Stimulated activated CD4-positive, alpha-beta T cell treated with anti-CD3 and anti-CD28 coated beads, Interleukin-15, amount 100 ng/mL, for 1 hour (primary cell): ENCODE measurements at places on chromosomes 12 and 14.

- DNase-seq, result no peak
Measured at GRCh38 chr14:104037903-104038302, 47.6 kb upstream of the ASPG start.

- DNase-seq, result no peak
Measured at GRCh38 chr14:74064883-74065282, 19.4 kb downstream of the ALDH6A1 start.

DNA sequence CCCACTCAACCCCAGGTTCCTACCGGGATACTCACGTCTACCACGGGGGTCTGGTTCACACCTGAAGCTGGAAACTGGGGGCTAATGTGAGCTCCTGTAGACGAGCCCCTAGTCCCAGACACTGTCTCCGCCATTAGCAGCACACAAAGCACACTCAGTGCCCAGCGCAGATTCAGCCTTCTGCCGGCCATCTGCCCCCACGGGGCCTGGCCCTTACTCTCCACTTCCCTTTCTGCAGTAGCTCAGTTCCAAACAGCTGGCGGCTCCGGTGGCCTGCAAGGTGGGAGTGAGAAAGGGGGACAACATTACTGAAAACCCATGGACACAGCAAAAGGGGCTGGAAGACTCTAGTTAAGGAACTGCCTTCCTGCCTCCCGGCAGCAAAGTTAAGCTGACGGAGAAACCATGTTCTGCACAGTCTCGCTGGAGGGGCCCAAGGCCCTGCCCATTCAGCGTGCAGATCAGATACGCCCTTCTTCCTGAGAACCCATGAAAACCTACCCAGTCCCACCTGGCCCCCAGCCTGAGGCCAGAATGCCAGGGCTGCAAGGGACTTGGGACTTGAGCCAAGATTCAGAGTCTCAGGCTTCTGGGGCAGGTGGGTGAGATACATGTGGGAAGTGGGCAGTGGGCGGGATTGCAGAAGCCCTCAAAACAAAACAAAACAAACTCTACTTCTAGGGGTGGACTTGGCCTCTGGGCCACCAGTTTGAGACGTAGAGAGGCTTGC is 2.1 kb downstream of the SLC8B1 start:
- DNase-seq, result no peak

- no peak for DNase-seq
Measured at GRCh38 chr12:28065374-28065773, 92.8 kb upstream of the PTHLH start.

DNA sequence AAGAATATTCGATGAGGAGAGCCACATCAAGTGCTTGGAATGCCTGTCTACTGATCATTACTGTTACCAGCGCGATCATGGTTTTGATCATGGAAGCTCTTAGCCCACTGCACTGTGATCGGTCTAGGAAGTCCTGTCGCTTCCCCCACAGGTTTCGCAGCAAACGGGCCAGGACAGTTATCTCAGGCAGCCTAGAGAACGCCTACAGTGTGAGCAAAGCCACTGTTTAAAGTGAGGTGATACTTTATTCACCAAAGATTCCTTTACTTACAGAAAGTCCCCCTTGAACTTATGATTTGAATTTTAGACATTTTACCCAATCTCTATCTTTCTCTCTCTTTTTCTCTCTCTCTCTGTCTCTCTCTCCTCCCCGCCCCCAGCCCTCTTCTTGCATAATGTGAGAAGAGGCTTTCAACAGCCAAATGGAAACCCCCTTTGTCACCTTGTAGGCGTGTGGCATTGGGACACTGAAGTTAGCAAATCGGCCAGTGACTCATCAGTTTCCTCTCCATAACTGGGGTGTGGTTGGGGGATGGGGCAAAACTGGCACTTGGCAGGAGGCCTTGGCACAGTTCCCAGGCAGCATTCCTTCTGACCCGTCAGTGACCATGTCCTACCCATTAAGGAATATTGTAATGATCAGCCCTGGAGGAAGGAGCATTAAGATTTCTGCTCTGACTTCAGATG is 214.8 kb downstream of the CHST11 start:
- peak; percentile 65 for DNase-seq

DNA sequence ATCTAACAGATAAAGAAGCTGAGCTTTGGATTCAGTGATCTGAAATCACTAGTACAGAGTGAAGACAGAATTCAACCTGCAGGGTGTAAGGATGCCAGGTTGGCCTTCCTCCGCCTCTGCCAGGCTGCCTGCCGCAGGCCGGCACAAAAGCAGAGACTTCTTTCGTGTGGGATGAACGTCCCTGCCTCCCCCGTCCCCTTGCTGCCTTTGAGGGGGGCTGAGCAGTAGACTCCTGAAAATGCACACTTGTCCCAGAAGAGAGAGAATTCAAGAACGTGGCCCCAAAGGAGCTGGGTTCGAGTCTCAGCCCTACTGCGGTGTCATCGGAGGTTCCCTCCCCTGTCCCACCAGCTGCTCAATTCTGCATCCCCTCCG is 154.3 kb downstream of the BCL11B start:
- no peak for DNase-seq

DNA sequence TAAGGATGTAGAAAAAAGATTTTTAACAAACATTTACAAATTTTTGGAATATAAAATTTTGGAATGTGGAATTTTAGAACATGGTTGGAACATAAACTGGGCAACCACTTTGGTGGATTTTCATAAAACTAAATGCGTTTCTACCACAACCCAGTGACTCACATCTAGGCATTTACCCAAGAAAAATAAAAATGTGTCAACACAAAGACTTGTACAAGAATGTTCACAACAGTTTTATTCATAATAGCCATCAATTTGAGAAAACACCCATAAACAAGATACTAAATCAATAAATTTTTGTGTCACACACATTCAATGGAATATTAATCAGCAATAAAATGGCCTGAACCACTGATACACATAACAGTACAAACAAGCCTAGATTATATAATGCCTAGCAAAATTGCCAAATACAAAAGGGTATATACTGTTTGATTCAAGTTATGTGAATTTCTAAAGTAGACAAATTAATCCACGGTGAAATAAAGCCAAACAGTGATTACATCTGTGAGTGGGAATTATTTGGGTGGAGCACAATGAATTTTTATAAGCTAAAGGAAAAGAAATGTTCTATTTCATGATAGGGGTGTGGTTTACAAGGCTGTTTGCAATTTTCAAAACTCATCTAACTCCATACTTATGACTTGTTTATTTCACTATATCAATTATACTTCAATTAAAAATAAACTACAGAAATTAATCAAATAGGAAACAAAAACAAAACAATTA is 415.2 kb upstream of the OR4E1 start:
- no peak for DNase-seq

GRCh38 chr12:25308756-25309155 is 58.0 kb upstream of the KRAS start:
- DNase-seq, result no peak

- DNase-seq, result no peak
Measured at GRCh38 chr12:108090932-108091678, 38.0 kb upstream of the WSCD2 start.

DNA sequence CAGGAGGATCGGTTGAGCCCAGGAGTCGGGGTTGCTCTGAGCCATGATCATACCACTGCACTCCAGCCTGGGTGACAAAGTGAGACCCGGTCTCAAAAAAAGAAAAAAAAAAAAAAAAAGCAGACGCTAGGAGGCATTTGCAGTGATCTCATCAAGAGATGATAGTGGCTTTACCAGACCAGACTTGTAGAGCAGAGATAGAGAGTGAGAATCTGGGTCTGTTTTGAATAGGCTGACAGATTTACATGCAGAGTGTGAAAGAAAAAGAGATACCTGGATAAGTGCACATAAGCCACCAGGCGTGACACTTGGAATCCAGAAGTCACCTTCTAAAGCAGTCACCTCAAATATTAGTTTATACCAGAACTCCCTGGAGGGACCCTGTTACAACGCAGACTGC is 21.1 kb upstream of the FLRT2 start:
- DNase-seq, result no peak

- DNase-seq, result no peak
Measured at GRCh38 chr14:91246051-91246852, 1.7 kb upstream of the GPR68 start.

- no peak for DNase-seq
Measured at GRCh38 chr14:44027397-44027796, 479.7 kb downstream of the FSCB start.

GRCh38 chr14:92578511-92578910 is 64.9 kb downstream of the RIN3 start:
- no peak for DNase-seq

DNA sequence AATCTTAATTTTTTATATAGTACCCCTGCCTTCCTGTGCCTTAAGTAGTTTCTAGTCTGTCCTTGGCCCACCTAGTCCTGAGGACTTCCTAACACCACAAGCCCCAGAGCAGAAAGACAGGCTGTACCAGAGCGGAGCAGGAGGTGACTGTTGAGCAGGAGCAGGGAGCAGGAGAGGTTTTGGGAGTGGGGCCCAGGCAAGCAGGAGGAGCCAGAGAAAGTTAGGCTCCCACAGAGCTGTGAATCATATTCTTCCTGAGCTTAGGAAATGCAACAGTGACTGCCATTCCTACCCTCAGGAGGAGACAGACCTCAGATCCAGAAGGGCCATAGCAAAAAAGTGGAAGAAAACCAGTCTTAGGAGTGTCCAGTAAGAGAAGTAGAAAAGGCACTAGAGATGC is 28.3 kb upstream of the COL2A1 start:
- DNase-seq, result no peak

DNA sequence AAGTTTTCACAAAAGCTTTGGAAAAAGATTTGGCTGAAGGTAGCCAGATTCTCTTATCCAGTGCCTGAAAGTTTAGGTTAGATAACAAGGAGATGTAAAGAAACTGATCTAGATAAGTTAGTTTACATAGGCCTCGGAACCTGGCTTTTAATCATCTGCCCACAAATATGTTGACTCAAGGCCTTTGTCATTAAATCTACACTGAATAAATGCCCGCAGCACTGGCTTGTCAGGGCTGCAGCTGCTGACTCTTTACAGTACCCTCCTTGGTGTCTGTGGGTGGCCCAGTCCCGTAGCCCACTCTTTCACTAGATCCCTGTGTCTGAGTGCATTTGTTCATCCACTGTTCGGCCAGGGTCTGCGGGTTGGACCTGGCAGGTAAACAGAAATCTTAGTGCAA is 58.0 kb downstream of the TMEM116 start:
- no peak for DNase-seq

GRCh38 chr12:51392556-51393237 is 1.5 kb upstream of the GALNT6 start:
- no peak for DNase-seq

GRCh38 chr12:132606466-132606865 is 3.9 kb downstream of the LRCOL1 start:
- DNase-seq, result no peak

GRCh38 chr14:55713486-55713885 is 133.5 kb downstream of the KTN1 start:
- DNase-seq, result no peak

DNA sequence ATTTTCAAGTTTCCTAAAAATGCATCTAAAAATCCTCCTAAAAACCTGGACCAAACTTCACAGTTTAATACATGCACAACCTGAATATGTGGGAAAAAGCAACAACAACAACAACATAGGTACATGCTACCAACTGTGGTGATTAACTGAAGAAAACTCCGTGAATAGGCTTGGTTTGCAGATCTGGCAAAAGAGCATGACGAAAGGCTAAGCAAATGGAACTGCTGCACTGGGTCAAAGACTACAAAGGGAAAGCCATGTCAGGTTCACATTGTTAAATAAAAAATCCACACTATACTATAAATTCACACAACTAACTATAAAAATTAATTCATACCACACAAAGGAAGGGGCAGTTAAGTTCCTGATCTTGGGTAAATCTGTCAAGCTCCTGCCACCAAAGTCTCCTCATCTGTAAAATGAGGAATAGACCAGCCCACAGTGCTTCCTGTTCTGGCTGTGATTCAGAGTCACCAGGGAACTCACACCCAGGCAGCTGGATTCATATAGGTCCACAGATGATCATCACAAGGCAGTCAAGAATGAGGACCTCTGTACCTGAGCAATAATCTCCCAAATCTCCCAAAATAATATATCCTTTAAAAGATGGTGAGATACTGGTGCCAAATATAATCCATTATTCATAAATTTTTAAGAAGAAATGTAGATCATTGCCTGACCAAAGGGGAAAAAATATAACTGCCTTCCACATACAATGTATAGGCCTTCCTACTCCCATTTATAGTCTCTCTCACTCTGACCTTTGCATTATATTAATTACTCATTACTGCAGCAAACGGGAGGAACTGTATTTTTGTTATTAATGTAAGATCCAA is 7.0 kb downstream of the CORO1C start:
- DNase-seq, result no peak

DNA sequence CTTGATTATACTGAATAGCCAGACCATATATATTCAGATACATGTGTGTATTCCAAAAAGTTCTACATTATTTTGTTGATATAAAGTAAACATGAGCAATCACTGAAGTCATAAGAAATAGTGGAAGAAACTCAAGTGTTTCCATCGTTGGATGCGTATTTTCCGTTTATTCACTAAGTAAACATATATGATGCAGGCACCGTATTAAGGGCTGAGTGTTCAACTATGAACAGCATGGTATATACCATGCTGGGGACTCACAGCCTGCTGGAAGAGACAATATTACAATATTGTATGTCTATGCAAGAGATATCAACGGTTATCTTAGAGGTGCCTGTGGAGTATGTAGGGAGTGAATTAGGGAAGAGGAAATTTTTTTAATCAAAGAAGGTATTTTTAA is 1.2 kb downstream of the PYROXD1 start:
- DNase-seq, result no peak

DNA sequence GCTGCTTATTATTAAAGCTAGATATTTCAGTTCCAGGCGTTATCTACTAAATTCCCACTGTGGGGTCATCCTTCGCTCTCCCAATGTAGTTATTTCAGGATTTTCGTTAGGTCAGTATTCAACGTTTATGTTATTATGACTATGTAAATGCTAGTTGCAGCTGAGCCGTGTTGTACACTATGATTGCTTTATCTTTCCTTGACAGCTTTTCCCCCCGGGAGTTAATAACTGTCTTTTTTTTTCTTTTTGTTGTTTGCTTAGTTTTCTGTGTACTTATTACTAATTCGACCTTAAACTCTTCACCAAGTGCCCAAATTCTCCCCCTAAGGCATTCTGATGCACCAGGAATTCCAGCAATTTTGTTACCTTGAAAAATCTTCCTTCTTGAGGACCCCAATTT is 48.5 kb downstream of the SUDS3 start:
- no peak for DNase-seq

- no peak for DNase-seq
Measured at GRCh38 chr12:96327346-96327745, 72.9 kb downstream of the CDK17 start.

- no peak for DNase-seq
Measured at GRCh38 chr12:124754949-124755800, 108.5 kb downstream of the SCARB1 start.

DNA sequence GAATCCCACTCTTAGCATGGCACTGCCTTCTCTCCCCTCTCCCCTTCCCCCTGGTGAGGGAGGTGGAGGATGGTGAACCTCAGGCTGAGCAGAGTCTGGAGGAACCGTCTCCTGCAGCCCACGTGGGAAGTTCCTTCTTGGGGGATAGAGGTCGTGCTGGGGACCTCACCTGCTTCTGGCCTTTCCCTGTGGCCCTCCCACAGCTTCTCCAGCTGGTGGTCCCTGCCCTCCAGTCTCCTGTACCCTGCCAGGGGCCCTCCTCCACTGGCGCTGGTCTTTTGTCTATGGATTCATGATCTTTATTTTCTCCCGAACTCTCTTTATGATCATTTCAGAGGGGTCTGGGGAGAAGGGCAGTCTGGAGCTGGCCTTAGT is 9.0 kb upstream of the MTA1 start:
- no peak for DNase-seq
